ENCODE measurements at places on chromosomes 16 and 17.
A peak's percentile ranks its signal among the peaks of the same experiment; 100 is the strongest.

DNA sequence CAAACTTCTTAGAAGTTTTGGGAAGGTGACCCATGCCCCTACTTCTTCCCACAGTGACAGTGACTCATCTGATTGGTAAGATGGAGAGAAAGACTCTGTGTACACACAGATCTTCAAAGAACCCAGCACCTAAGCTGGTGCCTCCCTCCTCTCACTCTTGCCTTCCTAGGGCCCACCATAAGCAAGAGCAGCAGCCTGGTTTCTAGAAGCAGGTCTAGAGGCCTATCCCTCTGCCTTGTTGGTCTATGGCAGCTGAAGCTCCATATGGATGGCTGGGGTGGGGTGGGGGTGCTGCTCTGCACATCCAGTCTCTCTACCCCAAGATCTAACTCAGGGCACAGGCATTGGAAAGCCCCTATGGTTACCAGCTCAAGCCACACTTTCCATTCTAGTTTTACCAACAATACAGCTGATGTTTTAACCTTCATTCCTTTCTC is 47.5 kb downstream of the STAT3 start:
- no peak for DNase-seq
- no peaks in the 10 kb centered on the region for H3K4me1 ChIP-seq
- H3K27ac ChIP-seq = no peak overlapping the region
- no peak overlapping the region for H3K4me3 ChIP-seq

- no peaks in the 10 kb centered on the region for H3K36me3 ChIP-seq
- H3K27me3 ChIP-seq = no peaks in the 10 kb centered on the region
- H3K4me1 ChIP-seq = no peaks in the 10 kb centered on the region
- no peak overlapping the region for H3K27ac ChIP-seq
These were observed 50.4 kb downstream of the CENPV start for GRCh38 chr17:16302856-16303255.

DNA sequence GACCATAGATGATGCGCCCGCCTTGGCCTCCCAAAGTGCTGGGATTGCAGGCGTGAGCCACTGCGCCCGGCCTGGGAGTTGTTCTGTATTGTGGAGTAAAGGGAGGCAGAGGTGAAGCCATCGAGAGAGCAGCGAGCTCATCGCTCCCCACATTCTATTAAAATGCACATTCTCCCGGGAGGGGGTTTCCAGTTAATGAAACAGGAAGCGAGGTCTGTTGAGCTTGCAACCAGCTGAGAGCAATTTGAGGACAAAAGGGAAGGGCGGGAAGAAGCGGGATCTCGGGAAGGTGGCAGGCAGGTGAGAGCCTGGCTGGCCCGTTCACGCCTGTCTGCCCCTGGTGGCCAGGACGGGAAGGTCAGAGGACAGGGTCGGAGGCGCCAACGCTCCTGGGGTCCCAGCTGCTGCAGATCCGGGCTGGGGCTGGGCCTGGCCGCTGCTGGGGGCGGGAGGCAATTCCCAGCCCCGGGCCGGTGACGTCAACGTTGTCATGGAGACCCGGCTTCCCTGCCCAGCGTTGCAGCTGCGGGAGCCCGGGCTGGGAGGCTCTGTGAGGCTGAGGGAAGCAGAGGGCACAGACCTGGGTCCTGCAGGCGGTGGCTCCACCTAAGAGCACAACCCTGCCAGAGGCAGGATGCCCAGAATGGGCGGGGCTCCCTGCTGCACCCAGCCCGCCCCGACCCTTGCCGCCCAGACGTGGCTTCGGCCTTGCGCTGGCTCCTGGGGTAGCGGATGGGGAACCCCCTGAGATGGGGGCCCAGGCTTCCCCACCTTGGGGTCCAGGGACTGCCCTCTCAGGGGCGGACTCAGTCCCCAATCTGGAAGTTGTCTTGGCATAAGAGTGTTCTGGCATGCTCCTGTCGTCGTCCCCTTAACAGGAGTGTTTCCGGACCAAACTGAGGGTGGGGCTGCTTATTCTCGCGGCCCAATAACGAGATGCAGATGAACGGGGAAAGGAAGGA is 48.7 kb upstream of the PLCG2 start:
- H3K4me3 ChIP-seq = no peak overlapping the region
- peaks cover 10% of the 10 kb centered on the region for H3K4me1 ChIP-seq
- no peaks in the 10 kb centered on the region for H3K36me3 ChIP-seq
- DNase-seq = peak; percentile 92
- no peak overlapping the region for H3K27ac ChIP-seq

DNA sequence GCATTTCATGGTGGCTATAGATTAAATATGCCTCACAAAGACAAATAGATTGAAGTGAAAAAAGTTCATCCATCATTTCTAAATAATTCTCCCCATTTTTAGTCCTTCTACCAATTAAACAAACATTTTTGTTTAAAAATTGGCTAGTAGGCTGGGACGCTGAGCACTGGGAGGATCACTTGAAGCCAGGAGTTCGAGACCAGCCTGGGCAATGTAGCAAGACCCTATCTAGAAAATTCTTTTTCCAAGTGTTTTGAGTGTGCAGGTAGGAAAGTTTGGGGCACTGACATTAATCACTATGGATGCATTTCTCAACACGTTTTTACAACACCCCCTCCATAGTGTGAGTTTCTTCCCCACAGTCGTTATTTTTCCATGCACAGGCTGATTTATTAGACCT is 56.7 kb downstream of the MRC2 start:
- H3K27me3 ChIP-seq = no peaks in the 10 kb centered on the region
- no peak overlapping the region for H3K27ac ChIP-seq
- H3K4me3 ChIP-seq = no peak overlapping the region
- H3K36me3 ChIP-seq = no peaks in the 10 kb centered on the region
- H3K4me1 ChIP-seq = no peaks in the 10 kb centered on the region

DNA sequence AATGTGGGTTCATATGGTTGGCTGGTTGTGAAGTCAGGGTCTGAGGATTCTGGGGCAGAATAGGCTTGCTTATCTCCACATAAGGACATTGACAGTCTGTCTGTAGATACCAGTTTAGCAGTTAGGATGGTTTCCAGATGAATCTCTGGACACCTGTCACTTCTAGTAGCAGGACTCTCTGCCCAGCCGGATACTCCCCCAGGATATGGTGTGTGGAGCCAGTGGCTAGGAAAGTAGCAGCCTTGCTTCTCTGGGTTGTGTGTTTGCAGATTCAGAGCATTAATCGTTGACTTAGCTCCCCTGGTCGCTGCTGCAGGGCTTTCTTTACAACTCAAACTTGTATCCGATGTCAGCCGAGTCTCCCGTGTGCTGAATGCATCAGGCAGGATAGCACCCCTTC is 45.2 kb downstream of the CLEC16A start:
- H3K27ac ChIP-seq = no peak overlapping the region
- H3K4me3 ChIP-seq = no peak overlapping the region
- no peaks in the 10 kb centered on the region for H3K27me3 ChIP-seq
- no peaks in the 10 kb centered on the region for H3K36me3 ChIP-seq
- H3K4me1 ChIP-seq = peaks cover 5% of the 10 kb centered on the region

DNA sequence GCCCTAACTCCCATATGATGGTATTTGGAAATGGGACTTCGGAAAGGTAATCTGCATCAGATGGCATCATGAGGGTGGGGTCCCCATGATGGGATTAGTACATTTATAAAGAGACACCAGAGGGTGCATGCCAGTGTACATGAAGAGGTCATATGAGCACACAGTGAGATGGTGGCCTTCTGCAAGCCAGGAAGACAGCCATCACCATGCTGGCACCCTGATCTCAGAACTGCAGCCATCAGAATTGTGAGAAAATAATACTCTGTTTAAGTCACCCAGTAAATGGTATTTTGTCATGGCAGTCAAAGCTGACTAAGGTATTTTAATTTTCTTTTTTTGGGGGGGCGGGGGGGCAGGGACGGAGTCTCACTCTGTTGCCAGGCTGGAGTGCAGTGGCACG is 47.1 kb upstream of the ABCA10 start:
- H3K4me3 ChIP-seq = no peak overlapping the region
- no peaks in the 10 kb centered on the region for H3K36me3 ChIP-seq
- no peak for DNase-seq
- H3K27ac ChIP-seq = no peak overlapping the region
- H3K4me1 ChIP-seq = no peaks in the 10 kb centered on the region

DNA sequence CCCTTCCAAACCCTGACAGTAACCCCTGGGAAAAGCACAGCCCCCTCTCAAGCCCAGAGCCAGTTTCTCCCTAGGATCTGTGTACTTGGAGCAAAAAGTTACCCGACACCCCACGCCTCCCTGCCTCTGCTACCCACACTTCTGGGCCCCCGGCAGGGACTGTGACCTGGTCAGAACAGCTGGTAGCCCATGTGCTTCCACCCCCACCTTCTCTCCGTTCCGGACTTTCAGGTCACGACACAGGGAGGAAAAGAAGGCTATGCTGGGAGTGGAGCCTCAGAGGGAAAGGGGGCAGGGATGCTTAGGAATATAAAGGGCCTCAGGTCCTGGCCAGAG is 6.4 kb downstream of the PPY start:
- no peak for DNase-seq
- H3K27ac ChIP-seq = no peak overlapping the region
- H3K4me1 ChIP-seq = no peaks in the 10 kb centered on the region
- H3K4me3 ChIP-seq = no peak overlapping the region
- peaks cover 7% of the 10 kb centered on the region for H3K27me3 ChIP-seq
- no peaks in the 10 kb centered on the region for H3K36me3 ChIP-seq

DNA sequence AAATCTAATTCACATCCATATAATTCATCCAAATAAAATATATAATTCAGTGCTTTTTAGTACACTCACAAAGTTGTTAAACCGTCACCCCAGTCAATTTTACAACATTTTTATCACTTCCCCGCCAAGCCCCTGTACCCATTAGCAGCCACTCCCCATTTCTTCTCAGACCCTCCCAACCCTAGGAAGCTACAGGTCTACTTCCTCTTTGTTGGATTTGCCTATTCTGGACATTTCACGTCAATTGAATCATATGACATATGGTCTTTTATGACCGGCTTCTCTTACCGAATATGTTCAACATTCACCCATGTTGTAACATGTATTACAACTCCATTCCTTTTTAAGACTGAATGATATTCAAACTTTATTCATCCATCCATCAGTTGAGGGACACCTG is 19.9 kb upstream of the MLKL start:
- H3K27ac ChIP-seq = no peak overlapping the region
- H3K27me3 ChIP-seq = no peaks in the 10 kb centered on the region
- H3K36me3 ChIP-seq = no peaks in the 10 kb centered on the region
- no peak overlapping the region for H3K4me3 ChIP-seq

GRCh38 chr17:42214156-42214555 is 19.9 kb upstream of the GHDC start:
- peak overlapping the region; percentile 10 for H3K27ac ChIP-seq
- H3K27me3 ChIP-seq = no peaks in the 10 kb centered on the region
- H3K4me3 ChIP-seq = no peak overlapping the region
- DNase-seq = no peak
- H3K4me1 ChIP-seq = peaks cover 10% of the 10 kb centered on the region

All from adrenal gland (tissue), 19 donors.